Heart right ventricle (tissue), 16 donors: ENCODE measurements at places on chromosomes 16 and 17. TPM values are rescaled to one million over a fixed set of nuclear protein-coding genes. Genes with fewer than 3 reads are reported as not detected.

Gene VPS25
- 33.3 TPM for total RNA-seq

Gene KIF18B
- total RNA-seq, result 0.30 TPM

Gene DPEP1
- not detected for total RNA-seq

Gene GFAP
- 3.1 TPM for total RNA-seq

Gene DLX4
- total RNA-seq, result not detected

DNA sequence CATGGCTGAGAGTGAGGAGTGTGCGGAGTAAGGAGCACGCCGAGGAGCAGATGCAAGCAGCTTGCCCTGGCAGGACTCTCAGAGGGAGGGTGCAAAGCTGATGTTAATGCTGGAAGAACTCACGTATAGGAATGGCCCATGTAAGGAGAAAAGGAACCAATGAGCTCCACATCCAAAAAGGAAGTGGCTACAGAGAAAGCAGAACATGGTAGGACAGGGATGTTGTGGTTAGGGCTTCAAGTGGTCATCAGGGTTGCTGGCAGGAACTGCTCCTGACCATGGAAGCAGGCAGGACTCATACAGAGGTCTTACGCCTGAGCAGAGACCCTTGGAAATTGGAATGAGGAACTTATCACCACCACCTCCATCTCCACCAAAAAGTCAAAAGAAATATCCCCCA is 5.2 kb downstream of the MYO1D start:
- no peak overlapping the region for H3K4me3 ChIP-seq
- no peak for DNase-seq
- H3K36me3 ChIP-seq, result no peaks in the 10 kb centered on the region
- peaks cover 38% of the 10 kb centered on the region for H3K4me1 ChIP-seq

- DNase-seq, result no peak
- no peaks in the 10 kb centered on the region for H3K36me3 ChIP-seq
- peaks cover 11% of the 10 kb centered on the region for H3K4me1 ChIP-seq
- H3K27me3 ChIP-seq, result no peaks in the 10 kb centered on the region
Observed at GRCh38 chr17:37361543-37361942, 14.2 kb upstream of the C17orf78 start.

GRCh38 chr17:72338847-72339790 is 218.3 kb downstream of the SOX9 start:
- no peaks in the 10 kb centered on the region for H3K4me1 ChIP-seq
- no peak overlapping the region for H3K27ac ChIP-seq
- DNase-seq, result no peak
- peaks cover 27% of the 10 kb centered on the region for H3K27me3 ChIP-seq
- H3K4me3 ChIP-seq, result no peak overlapping the region
- no peaks in the 10 kb centered on the region for H3K36me3 ChIP-seq

- peaks cover 9% of the 10 kb centered on the region for H3K36me3 ChIP-seq
- H3K27me3 ChIP-seq, result no peaks in the 10 kb centered on the region
- no peak for DNase-seq
Observed at GRCh38 chr17:59846394-59847165, 46.2 kb downstream of the TUBD1 start.

GRCh38 chr16:64206862-64207261 is 915.0 kb downstream of the CDH11 start:
- peak; percentile 11 for DNase-seq
- no peaks in the 10 kb centered on the region for H3K4me1 ChIP-seq
- H3K27ac ChIP-seq, result no peak overlapping the region
- no peaks in the 10 kb centered on the region for H3K36me3 ChIP-seq
- H3K27me3 ChIP-seq, result no peaks in the 10 kb centered on the region

- H3K4me3 ChIP-seq, result no peak overlapping the region
- peaks cover 46% of the 10 kb centered on the region for H3K36me3 ChIP-seq
- H3K27me3 ChIP-seq, result no peaks in the 10 kb centered on the region
- peaks cover 54% of the 10 kb centered on the region for H3K4me1 ChIP-seq
- no peak overlapping the region for H3K27ac ChIP-seq
- DNase-seq, result no peak
Observed at GRCh38 chr17:21292867-21293830, 8.6 kb downstream of the MAP2K3 start.

GRCh38 chr16:15822957-15823356 is 33.9 kb downstream of the MYH11 start:
- no peaks in the 10 kb centered on the region for H3K36me3 ChIP-seq
- no peak overlapping the region for H3K27ac ChIP-seq
- H3K4me1 ChIP-seq, result no peaks in the 10 kb centered on the region
- H3K4me3 ChIP-seq, result no peak overlapping the region
- no peak for DNase-seq

- H3K27me3 ChIP-seq, result no peaks in the 10 kb centered on the region
- no peaks in the 10 kb centered on the region for H3K36me3 ChIP-seq
- no peak for DNase-seq
- H3K27ac ChIP-seq, result no peak overlapping the region
- no peak overlapping the region for H3K4me3 ChIP-seq
- no peaks in the 10 kb centered on the region for H3K4me1 ChIP-seq
Observed at GRCh38 chr16:65576139-65576538, 454.3 kb upstream of the CDH11 start.

GRCh38 chr16:56617212-56618085 is 8.1 kb upstream of the MT1E start:
- H3K4me1 ChIP-seq, result peaks cover 8% of the 10 kb centered on the region
- no peaks in the 10 kb centered on the region for H3K36me3 ChIP-seq
- peak; percentile 87 for DNase-seq
- peak overlapping the region; percentile 37 for H3K4me3 ChIP-seq
- peak overlapping the region; percentile 80 for H3K27ac ChIP-seq

GRCh38 chr16:12057266-12057665 is 80.7 kb downstream of the SNX29 start:
- H3K4me3 ChIP-seq, result no peak overlapping the region
- DNase-seq, result no peak
- no peaks in the 10 kb centered on the region for H3K27me3 ChIP-seq
- H3K27ac ChIP-seq, result no peak overlapping the region
- H3K4me1 ChIP-seq, result peaks cover 12% of the 10 kb centered on the region

GRCh38 chr17:28521311-28522085 is 15.3 kb downstream of the FOXN1 start:
- no peaks in the 10 kb centered on the region for H3K36me3 ChIP-seq
- no peak overlapping the region for H3K27ac ChIP-seq
- H3K27me3 ChIP-seq, result no peaks in the 10 kb centered on the region
- DNase-seq, result no peak
- no peak overlapping the region for H3K4me3 ChIP-seq

DNA sequence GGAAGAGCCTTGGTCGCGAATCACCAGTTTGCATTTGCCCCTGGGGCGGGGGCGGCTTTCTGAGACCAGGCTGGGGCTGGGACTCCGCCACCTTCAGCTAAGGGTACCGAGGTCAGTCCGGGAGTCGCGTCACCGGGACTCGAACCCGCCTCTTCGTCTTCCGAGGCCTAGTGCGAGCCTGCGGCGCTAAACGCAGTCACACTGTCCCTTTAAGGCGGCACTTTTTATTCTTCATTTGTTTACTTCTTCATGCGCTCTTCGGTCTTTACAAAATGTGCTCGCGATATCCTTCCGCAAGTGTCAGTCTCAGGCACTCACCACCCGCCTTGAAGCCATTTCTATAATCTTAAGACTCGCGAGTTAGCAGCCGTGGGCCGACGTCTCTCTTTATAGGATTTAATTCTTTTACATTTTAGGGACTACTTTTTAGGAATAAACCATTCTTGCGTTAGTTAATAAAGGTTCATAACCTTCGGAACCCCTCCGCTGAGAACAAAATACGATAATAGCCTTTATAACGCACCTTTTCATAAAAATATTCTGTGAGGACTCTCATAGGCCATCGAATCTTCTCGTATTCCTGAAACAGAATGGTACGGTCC is 593 bp upstream of the HEXIM1 start:
- H3K36me3 ChIP-seq, result no peaks in the 10 kb centered on the region
- peak overlapping the region; percentile 99 for H3K27ac ChIP-seq
- H3K27me3 ChIP-seq, result no peaks in the 10 kb centered on the region
- DNase-seq, result peak; percentile 82
- H3K4me3 ChIP-seq, result peak overlapping the region; percentile 75

- H3K4me3 ChIP-seq, result no peak overlapping the region
- no peak overlapping the region for H3K27ac ChIP-seq
- no peaks in the 10 kb centered on the region for H3K27me3 ChIP-seq
- H3K4me1 ChIP-seq, result peaks cover 5% of the 10 kb centered on the region
Observed at GRCh38 chr17:81837641-81838040, 2.8 kb upstream of the PPP1R27 start.

DNA sequence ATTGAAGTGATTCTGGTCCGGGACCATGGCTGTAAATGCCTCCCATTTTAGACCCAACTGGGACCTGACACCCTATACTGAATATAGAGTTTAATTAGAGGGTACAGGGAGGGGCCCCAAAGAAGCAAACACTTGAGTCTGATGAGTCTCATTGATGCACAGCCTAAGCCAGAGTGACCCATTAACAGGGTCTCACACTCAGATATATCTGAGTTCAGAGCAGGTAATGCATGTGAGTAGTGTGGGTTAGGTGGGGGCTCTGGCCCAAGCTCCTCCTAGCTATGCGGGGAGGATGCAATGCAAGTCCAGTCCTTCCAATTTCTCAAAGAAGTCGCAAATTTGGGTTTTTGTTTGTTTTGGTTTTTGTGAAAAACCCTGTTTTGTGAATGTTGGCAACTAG is 17.1 kb upstream of the MARCHF10 start:
- H3K27me3 ChIP-seq, result no peaks in the 10 kb centered on the region
- H3K36me3 ChIP-seq, result no peaks in the 10 kb centered on the region
- H3K27ac ChIP-seq, result no peak overlapping the region
- H3K4me3 ChIP-seq, result no peak overlapping the region

DNA sequence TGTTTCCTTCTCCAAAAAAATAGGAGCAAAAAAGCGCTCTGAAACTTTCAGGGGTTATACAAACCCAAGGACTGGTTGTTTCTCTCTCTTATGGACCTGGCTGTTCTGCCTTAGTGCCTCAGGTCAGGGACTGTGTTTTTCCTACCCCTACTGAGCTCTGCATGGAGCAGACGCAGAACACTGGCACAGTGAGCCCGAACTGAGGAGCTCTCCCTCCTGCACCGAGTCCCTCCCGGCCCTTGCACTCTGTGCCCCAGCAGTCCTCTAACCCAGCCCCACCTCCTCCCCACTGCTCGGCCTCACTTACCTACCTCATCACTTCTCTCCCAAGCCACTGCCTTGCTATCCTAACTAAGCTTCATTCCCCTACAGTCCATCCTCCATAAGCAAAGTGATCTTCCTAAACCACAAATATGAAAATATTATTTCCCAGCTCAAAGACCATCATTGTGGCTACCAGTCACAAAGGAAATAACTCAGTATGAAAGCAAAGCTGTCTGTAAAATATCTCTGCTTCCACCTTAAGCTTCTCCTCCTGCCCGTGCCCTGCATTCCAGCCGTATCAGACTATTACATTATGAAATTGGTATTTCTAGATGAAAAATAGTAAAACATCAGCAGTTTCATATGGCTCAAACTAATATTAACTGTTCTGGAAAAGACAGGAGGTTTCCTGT is 13.6 kb downstream of the MEIOB start:
- no peak overlapping the region for H3K4me3 ChIP-seq
- peaks cover 50% of the 10 kb centered on the region for H3K27me3 ChIP-seq
- H3K36me3 ChIP-seq, result no peaks in the 10 kb centered on the region
- no peak for DNase-seq

DNA sequence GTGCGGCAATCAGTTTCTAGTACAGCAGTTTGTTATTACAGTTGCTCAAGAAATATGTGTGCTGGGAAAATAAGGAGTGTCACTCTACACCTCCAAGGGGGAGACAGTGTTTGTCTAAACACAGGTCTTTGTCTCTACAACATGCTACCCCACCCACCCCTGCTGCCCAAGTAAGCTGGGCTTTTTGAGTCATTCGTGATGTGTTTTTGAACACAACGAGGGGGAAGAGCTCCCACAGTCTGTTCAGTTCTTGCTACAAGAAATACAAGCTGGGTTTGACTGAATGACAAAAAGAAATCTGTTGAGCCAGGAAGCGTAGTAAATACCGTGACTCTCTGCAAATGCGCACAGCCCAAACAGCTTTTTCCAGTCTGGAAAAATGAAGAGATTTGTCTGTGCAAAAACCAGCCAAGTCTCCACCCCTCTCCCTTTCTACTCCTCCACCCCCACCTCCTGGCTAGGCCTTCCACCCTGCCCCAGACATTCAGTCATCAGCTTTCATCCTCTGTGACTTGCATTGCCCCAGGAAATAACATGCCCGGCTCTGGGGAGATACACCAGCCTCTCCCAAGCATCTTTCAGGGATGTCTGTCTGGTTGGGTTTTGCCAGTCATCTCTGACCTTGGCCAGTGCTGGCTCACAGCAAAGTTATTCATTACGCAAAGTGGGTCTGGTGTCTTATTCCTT is 25.7 kb downstream of the CHD9 start:
- H3K4me1 ChIP-seq, result peaks cover 81% of the 10 kb centered on the region
- peak overlapping the region; percentile 72 for H3K27ac ChIP-seq
- peak; percentile 81 for DNase-seq
- H3K4me3 ChIP-seq, result no peak overlapping the region
